ENCODE measurements at places on chromosomes 4 and X.

DNA sequence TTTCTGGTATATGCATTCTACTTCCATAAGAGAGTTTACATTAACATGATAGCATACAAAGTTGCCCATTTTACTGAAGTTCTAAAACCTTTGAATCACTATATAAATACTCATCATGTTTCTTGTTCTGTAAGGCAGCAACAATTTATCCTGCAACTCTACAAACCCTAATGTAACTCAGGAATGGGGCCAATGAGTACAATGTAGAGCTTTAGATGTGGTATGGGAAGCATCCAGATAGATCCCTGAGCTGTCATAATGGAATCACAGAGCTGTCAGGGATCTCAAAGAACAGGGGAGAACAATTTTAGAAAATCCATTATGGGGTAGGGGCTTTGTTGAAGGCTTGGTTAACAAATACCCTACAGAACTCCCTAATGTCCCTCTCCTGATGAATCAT is 88.5 kb downstream of the DCUN1D4 start:
- DNase-seq = no peak

GRCh38 chrX:21800344-21800770 is 39.1 kb upstream of the MBTPS2 start:
- DNase-seq = no peak

DNA sequence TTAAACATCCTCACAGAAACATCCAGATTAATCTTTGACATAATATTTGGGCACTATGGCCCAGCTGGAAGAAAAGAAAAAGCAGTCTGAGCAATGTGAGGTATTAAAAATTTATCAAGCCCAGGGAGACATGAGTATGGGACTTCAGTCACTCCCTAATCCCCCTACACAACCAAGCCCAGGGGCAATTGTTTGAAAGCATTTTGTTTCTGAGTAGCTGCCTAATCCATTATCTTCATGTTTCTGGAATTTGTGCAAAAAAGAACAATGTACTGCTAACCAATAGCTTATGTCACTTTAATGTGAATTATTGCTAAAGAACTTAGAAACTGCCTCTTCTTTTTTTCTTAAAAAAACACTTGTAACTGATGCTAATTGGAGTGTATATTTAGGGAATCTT is 360.7 kb downstream of the TEX13C start:
- DNase-seq = no peak

- DNase-seq = peak; percentile 67
These were observed 147.4 kb downstream of the SMIM20 start for GRCh38 chr4:26061248-26061986.

- no peak for DNase-seq
These were observed 23.8 kb upstream of the TADA2B start for GRCh38 chr4:7019367-7019766.

GRCh38 chr4:82710197-82710929 is 88.2 kb downstream of the SCD5 start:
- DNase-seq = peak; percentile 29

DNA sequence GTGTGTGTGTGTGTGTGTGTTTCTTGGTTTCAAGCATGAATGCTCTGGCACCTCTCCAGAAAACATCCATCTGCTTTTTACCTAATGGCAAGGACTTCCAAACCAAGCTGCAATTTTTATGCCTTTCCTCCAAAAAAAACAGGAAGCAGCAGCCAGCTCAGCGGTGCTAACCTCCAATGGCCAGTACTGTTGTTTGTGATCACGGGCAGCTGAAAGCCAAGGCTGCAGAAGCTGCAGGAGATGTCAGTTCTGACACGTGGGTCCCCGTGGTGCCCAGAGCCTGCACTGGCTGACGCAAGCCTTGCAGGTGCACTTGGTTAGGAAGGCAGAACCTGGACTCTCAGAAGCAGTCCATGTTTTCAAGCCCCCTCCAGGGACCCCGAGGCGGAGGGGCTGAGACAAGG is 313.6 kb upstream of the DDX53 start:
- DNase-seq = peak; percentile 91

- no peak for DNase-seq
These were observed 379.5 kb downstream of the ZIC3 start for GRCh38 chrX:137945470-137945869.

DNA sequence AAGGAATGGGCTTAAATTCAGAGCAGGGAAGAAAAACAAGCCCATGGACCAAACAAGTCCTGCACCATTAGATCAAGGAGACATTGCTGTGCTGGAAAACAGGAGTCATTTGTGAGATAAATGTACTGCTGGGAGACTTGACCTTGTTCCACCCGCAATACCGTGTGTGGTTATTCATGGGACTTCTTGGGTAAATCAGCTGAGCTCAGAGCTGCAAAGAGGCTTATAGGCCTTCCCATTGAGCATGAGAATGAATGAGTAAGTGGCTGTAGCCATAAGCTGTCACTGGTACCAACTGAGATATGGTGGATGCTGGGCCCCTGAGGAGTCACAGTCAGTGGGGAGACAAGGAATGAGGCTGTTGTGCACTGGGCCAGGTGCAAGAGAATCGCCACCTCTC is 2.3 kb upstream of the CYTL1 start:
- no peak for DNase-seq

GRCh38 chr4:113958766-113959538 is 20.5 kb downstream of the ARSJ start:
- peak; percentile 91 for DNase-seq

DNA sequence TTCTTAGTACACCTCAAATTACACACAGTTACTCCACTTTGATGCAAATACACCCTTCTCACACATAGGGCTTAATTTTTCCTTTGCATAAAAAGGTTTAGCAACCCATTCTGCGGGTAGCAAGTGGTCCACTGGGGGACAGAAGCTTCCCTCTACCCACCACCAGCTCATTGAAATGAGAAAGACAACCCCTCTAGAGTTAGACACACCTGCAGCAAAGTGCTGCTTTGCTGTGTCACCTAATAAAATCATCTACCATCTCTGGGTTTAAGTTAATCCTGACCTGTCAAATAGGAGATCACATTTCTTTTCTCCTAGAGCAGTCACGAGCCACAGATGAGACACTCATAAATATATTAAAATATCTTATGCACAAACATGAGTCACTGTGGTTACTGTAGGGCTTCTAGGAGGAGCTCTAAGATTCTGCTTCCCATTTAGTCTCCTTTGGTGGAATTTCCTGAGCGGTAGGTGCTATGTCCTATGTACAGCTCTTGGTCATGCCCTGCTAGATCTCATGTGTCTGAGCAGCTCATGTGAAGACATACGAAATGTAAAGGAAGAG is 11.9 kb downstream of the BMX start:
- DNase-seq = peak; percentile 34

- DNase-seq = no peak
These were observed 35.7 kb upstream of the NKX3-2 start for GRCh38 chr4:13580036-13580435.

DNA sequence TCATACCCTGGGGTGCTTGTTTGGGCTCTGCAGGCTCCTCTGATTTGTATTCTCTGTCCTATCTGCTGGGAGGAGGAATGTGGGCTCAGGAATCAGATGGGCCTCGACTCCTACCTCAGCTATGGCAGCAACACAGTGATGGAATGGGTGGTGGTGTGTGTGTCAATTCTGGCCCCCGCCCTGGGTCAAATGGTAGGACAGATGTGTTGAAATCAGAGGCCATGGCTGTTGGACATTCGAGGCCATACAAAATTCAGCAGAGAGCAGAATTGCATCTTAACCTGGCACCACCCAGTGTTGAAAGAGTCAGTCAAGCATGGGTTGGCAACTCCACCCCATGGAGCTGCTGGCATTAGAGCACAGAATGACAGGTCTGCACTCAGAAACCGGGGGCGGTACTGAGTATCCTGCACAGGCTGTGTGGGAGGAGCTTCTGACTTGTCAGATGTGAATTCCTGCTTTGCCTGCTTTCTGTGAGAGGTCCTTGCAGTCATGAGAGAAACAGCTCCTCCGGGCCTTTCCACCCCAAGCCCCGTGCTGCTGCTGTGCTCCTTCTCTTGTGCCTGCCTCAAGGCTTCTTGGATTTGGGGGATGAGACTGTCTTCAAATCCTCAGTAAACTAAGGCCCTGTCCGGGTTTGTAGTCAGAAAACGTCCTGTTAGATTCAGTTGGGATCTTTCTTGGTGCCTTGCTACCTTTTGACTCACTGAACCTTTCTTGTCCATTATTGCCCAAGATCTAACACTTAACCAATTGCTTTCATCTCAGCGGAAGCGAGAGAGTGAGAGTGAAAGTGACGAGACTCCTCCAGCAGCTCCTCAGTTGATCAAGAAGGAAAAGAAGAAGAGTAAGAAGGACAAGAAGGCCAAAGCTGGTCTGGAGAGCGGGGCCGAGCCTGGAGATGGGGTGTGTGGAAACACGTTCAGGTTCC is 13.0 kb downstream of the DKC1 start:
- DNase-seq = peak; percentile 29

DNA sequence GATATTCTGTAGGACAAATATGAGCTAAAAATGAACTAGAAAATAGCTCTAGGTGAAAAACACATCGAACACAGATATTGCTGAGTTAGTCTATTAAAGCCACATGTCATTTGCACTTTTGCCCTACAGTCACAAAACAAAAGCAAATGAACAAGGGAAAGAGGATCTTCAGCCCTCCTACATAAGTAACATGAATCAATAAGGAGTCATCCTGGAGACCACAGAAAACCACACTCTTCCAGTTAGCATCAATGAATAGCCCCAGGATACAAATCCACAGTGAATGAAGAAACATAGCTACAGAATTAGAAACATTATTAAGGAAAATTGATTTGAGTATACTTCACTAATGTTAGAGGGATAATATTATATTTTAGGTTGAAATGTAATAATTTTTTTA is 311.4 kb downstream of the MAPK10 start:
- no peak for DNase-seq

GRCh38 chrX:33188881-33189280 is 22.5 kb downstream of the DMD start:
- no peak for DNase-seq

- no peak for DNase-seq
These were observed 74.4 kb downstream of the RTL5 start for GRCh38 chrX:72057331-72057730.

DNA sequence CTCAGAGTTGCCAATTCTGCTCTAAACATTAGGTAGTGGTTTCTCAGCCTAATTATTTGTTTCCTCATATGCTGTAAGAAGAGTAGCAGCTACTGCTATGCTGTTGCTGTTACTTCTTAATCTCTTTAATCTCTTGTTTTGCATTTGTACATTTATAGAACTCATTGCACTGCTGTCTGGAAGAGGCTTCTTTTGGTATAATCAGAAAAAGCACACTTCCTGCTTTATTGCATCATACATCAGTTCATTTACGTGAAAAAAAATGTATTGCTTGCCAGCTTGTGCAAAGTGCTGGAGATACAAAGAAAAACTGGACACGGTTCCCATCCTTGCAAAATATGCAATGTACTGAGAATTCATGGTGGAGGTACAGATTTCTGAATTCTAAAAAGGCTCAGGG is 332.0 kb downstream of the GRXCR1 start:
- peak; percentile 64 for DNase-seq

DNA sequence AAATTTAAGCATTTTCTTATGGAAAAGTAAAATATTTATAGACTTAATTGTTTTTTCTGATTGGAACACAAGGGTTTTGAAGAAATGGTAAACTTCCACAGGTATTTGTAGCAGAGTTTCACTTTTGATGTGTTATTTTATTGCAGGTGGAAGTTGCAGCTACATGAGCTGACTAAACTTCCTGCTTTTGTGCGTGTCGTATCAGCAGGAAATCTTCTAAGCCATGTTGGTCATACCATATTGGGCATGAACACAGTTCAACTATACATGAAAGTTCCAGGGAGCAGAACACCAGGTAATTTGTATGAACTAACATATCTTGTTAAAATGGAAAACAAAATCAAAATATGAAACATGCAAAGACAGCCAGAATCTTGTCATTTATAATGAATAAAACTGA is 117.4 kb downstream of the DIPK2B start:
- peak; percentile 24 for DNase-seq

- DNase-seq = no peak
These were observed 343.7 kb downstream of the PDHA2 start for GRCh38 chr4:96183611-96184010.

DNA sequence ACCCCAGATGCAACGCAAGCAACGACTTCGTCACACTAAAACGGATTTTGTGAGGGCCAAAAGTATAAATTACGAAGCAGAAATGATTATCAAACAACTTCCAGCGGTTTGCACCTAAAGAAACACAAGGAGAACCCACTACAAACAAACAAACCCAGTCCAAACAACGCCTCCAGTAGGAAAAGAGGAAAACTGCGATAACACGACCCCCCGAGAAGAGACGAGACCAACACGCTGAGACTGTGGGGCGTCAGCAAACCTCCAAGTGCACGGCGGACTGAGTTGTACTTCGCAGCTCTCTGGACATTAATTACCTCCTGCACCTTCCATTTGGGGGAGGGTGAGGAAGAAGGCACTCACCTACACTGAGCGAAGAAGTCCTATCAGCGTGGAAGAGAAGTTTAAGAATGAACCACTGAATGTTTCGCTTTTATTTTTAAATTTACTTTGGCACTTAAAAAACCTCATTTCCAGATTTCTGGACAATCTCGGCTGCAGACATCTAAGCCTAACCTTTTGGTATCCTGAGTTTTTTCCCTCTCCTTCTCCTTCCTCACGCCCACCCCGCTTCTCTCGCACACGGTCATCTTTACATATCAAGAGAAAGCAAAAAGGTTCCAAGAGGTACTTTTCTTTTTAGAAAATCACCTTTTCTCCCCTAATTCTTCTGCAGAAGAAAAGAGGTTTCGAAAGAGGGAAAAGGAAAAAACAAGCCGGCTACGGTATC is at the start of gene MAB21L2:
Gene MAB21L2, plus strand, starts transcription at position 6 of the 727 bp plus-strand sequence. CDS start 879 bp downstream, outside the sequence.
- peak; percentile 20 for DNase-seq

DNA sequence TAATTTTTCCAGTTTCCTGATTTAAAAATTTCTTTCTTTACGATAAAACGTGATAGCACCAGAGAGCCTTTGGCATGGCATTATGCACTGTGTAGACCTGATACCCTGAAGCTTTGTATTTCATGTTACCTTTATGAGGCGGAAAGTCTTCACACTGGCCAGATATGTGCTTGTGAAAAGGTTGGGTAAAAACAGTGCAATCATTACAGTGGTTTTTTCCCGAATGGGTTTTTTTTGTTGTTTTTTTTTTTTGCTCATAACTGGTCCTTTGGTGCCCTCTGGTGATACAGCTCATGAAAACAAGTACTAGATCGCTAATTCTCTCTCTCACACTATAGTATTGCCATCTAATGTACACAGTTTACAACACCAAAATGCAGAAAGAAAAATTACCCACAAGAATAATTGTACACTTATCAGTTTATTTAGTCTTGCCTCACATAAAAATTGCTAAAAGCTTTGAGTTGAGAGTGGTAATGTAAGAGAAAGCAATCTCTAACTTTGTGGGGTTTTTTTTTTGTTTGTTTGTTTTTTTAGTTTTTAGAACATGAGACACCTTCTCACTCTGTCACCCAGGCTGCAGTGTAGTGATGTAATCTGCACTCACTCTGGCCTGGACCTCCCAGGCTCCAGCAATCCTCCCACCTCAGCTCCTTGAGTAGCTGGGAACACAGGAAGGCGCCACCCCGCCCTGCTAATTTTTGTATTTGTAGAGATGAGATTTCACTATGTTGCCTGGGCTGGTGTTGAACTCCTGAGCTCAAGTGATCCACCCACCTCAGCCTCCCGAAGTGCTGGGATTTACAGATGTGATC is 21.3 kb downstream of the SPCS3 start:
- DNase-seq = peak; percentile 78

GRCh38 chr4:4711902-4712301 is 147.6 kb upstream of the MSX1 start:
- DNase-seq = no peak

All from fibroblast of pulmonary artery (primary cell).